Body of pancreas (tissue), 4 donors: ENCODE measurements at places on chromosomes 7 and 10.

- no peak for DNase-seq
Measured at GRCh38 chr10:4813023-4813422, 13.0 kb upstream of the AKR1E2 start.

DNA sequence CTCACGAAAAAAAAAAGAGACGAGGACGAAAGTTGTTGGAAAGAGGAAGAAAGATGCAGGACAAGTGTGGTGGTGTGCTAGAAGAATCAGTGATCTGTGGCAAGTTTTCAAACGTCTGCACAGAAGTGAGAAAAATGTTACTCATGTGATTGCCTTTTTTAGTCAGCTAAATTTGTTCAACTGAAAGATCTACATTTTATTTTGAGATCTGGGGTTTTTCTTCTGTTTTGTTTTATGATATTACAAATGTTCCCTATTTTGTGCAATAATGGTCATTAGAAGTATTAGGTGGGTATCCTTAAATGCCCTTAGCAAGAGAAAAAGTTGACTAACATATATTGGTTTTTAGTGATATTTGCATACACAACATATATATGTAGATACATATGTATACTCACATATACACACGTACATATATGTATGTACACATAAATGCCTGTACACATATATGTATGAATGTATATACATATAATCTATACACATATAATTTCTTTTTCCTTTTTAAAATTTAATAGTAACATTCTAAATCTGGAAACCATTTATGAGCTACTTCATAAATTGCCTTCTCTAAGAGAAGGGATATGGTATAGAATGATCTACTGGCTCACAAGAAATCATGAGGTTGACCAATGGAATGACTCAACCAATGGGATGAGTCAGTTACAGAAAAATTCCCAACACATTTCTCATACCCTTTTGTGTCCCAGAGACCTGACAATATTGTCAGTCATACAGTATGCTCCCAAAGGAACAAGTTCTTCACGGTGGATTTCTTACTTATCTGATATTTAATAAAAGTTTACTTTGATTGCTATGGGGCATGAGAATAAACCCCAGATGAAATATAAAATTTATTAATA is 38.4 kb downstream of the SLC39A12 start:
- no peak for DNase-seq

DNA sequence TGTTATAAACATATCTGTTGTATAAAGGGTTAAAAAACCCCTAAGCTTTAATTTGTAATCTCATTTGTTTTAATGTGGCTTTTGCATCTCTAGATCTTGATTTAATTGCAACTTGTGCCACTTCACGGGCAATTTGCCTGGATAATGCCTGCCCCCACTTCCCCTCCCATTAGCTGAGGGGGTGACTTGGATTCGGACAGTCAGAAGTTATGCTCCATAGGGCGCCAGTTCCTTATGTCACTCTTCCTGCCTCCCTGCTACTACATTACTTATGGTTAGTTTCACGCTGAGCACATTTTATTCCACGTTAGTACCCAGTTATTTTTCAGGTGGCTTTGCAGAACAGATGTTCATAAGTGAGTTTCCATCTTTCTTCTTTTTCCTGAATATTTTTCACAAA is 1015.2 kb upstream of the PHF14 start:
- no peak for DNase-seq

- DNase-seq = no peak
Measured at GRCh38 chr10:37721100-37721499, 136.3 kb downstream of the ZNF248 start.

DNA sequence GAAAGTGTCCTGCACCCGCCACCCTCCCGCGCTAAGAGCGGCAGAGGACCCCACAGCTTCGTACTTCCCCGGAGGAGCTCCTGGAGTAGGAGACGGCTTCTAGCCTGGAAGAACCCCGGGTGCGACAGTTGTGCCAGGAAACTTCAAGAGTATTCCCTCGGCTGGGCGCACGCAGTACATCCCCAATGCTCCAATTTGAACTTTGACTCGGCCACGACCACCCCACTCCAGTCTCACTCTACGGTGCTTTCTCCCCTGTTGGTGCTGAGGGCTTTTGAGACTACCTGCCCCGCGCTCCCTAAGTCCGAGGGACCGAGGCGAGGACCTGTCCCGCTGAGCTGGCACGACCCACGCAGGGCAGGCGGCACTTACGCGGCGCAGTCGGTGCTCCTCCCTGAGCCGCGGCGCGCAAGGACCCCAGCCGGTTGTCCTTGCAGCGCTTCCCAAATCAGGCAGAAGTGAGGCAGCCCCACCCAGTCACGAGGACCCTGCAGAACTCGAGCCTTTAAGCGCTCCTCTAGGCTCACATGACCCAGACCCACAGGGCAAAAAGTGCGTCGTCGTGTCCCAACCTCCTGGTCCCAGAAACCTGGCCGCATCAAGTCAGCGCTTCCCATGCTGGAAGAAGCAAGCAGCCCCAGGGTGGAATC is at the start of gene CPVL:
CPVL (minus strand) TSS at position 481 of the 650 bp plus-strand sequence. CDS start 25,476 bp downstream, outside the sequence.
- peak; percentile 56 for DNase-seq

GRCh38 chr7:13068032-13068431 is 380.6 kb downstream of the ARL4A start:
- DNase-seq = no peak

- no peak for DNase-seq
Measured at GRCh38 chr7:150665896-150666295, 19.6 kb upstream of the GIMAP2 start.

GRCh38 chr7:21104124-21104500 is 317.4 kb upstream of the SP8 start:
- peak; percentile 6 for DNase-seq
